Epithelial cell of umbilical artery (primary cell): ENCODE measurements at places on chromosomes 5 and 9. TPM values are rescaled to one million over a fixed set of nuclear protein-coding genes. Genes with fewer than 3 reads are reported as not detected.

The LCN1 gene
- not detected in 2 replicates for total RNA-seq

The MSH3 gene
- total RNA-seq, result 8.8 and 10.6 TPM in 2 replicates

The SLC1A3 gene
- 0.32 and 1.2 TPM in 2 replicates for total RNA-seq

The FBXL7 gene
- total RNA-seq, result 4.0 and 5.2 TPM in 2 replicates

The ZMAT2 gene
- 49.7 and 59.4 TPM in 2 replicates for total RNA-seq

The ZNF454 gene
- total RNA-seq, result 0.61 and 0.97 TPM in 2 replicates

The LRRC70 gene
- total RNA-seq, result 27.7 and 42.6 TPM in 2 replicates

The CCL27 gene
- not detected in 2 replicates for total RNA-seq

The TNFAIP8 gene
- total RNA-seq, result 12.3 and 15.6 TPM in 2 replicates

The FOXD4L6 gene
- total RNA-seq, result 0.15 TPM in 1 of 2 replicates, not detected in the other

The ADAM19 gene
- total RNA-seq, result 23.3 and 35.1 TPM in 2 replicates

The PTGDS gene
- 0.65 TPM in 1 of 2 replicates, not detected in the other for total RNA-seq

The GPX8 gene
- total RNA-seq, result 78.9 and 89.7 TPM in 2 replicates

The LCNL1 gene
- not detected in 2 replicates for total RNA-seq

The GFI1B gene
- total RNA-seq, result not detected in 2 replicates

The RAPGEF1 gene
- 29.9 and 34.4 TPM in 2 replicates for total RNA-seq

The AQP3 gene
- under 0.01 and 0.61 TPM in 2 replicates for total RNA-seq

The HRH2 gene
- total RNA-seq, result not detected in 2 replicates

The PRR16 gene
- total RNA-seq, result 0.32 and 1.2 TPM in 2 replicates

The TERT gene
- not detected in 2 replicates for total RNA-seq

The NPR3 gene
- total RNA-seq, result 1.7 and 2.3 TPM in 2 replicates

The GCNT1 gene
- 8.1 and 55.2 TPM in 2 replicates for total RNA-seq

The UBAP1 gene
- 23.7 and 24.7 TPM in 2 replicates for total RNA-seq

The CCNH gene
- total RNA-seq, result 103 and 108 TPM in 2 replicates

The PCDHA9 gene
- total RNA-seq, result under 0.01 and 0.15 TPM in 2 replicates

The MARVELD2 gene
- 2.9 and 4.0 TPM in 2 replicates for total RNA-seq

The ARHGEF28 gene
- total RNA-seq, result 77.3 and 144 TPM in 2 replicates

The MARCHF6 gene
- total RNA-seq, result 36.7 and 88.3 TPM in 2 replicates

The RNF208 gene
- 0.32 TPM in 1 of 2 replicates, not detected in the other for total RNA-seq

The CCIN gene
- total RNA-seq, result 1.3 and 3.8 TPM in 2 replicates

The SLC26A2 gene
- total RNA-seq, result 13.6 and 22.3 TPM in 2 replicates

The PRUNE2 gene
- 3.2 and 9.0 TPM in 2 replicates for total RNA-seq

The GRXCR2 gene
- not detected in 2 replicates for total RNA-seq

The SERINC5 gene
- total RNA-seq, result 6.5 TPM in 2 replicates

The ANKRD18A gene
- under 0.01 TPM in 2 replicates for total RNA-seq

The CRB2 gene
- not detected in 2 replicates for total RNA-seq

The KCTD16 gene
- total RNA-seq, result 0.61 and 0.65 TPM in 2 replicates

The FGFR4 gene
- 1.3 and 3.3 TPM in 2 replicates for total RNA-seq

The PIP5K1B gene
- total RNA-seq, result 0.32 TPM in 1 of 2 replicates, not detected in the other

The LPCAT1 gene
- 52.6 and 57.3 TPM in 2 replicates for total RNA-seq

The IFNA10 gene
- not detected in 2 replicates for total RNA-seq

The FGF1 gene
- total RNA-seq, result not detected in 2 replicates

The RNF183 gene
- not detected in 2 replicates for total RNA-seq

The GABRA6 gene
- not detected in 2 replicates for total RNA-seq

The BRINP1 gene
- not detected in 2 replicates for total RNA-seq

The SUSD1 gene
- 24.0 and 29.6 TPM in 2 replicates for total RNA-seq
